CD4-positive, alpha-beta T cell treated with Interleukin-4 for 4 hours (primary cell): ENCODE measurements at places on chromosomes 5 and 9.
A peak's percentile ranks its signal among the peaks of the same experiment; 100 is the strongest.

- no peak for DNase-seq
Measured at GRCh38 chr9:86573886-86574285, 219.7 kb upstream of the TUT7 start.

- DNase-seq: peak; percentile 98
Measured at GRCh38 chr5:43040287-43041098, at the start of gene ANXA2R. TSS of gene ANXA2R (minus strand) at chr5:43040319. CDS start at chr5:43040046, 273 bp downstream.

GRCh38 chr5:43802119-43802518 lies 199.1 kb downstream of the NNT start:
- DNase-seq: no peak

GRCh38 chr9:16645970-16646369 lies 224.5 kb downstream of the BNC2 start:
- DNase-seq: no peak

GRCh38 chr5:20032896-20033295 lies 44.9 kb upstream of the CDH18 start:
- DNase-seq: no peak

GRCh38 chr5:146188358-146188757 lies 5.9 kb upstream of the LARS1 start:
- no peak for DNase-seq

DNA sequence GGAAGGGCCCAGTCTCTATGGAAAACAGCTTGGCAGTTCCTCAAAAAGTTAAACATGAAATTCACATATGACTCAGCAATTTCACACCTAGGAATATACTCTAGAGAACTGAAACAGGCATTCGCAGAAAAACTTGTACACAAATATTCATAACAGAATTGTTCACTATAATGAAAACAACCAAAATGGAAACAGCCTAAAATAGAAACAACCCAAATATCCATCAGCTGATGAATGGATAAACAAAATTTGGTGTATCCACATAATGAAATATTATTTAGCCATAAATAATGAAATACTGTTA lies 4.8 kb upstream of the GPR150 start:
- DNase-seq: no peak

- no peak for DNase-seq
Measured at GRCh38 chr9:91778031-91778430, 172.0 kb downstream of the ROR2 start.

DNA sequence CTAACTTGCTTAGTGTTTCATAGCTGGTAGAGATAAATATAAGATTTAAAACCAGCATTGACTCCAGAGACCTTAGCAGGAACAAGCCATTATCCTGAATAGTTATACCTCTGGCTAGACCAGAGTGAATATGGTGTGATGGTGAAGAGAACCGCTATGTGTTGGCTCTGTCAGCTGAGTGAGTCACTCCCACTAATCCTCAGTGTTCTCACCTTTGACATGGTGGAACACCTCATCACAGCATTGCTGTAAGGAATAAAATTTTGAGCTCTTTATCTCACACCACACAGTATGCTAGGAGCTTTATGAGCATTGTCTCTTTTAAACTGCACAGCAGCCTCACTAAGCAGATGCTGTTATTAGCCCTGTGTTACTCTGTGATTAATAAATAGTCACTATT lies 90.7 kb upstream of the DHFR start:
- DNase-seq: peak; percentile 19

DNA sequence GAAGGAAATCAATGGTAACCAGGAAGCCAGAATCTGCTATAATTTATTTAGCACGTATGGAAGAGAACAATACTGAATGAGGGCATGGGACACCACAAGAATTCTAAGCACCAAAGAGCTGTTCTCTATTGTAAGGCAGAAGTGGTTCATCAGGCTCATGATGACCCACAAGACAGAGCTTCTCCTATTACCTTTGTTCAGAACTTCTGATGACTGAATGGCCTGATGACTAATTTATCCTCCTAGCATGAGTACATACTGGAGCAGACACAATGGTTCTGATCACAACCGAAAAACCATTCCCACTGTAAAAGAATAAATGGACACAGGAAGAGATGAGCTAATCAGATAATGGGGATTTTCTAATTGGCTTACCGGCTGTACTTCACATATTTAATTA lies 329.8 kb upstream of the PDE4D start:
- DNase-seq: no peak

- no peak for DNase-seq
Measured at GRCh38 chr5:62702126-62702525, 123.5 kb downstream of the LRRC70 start.

DNA sequence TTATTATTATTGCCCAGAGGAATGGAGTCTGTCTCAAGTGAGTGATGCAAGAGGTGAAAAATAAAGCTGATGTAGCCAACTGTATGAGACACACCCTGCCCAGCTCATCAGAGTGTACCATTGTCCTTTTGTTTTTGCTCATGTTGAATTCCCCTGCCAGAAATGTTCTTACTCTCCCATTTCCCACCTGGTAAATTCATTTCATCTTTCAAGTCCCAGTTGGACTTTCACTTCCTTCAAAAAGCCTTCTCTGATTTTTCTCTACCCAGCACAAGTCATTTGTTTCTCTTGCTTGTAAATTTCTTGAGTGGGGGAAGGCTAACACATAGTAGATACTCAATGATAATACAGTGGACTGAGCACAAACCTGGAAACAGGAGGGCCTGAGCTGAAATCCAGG lies 394.5 kb upstream of the ZNF462 start:
- no peak for DNase-seq

GRCh38 chr9:127518091-127518856 lies 67.0 kb downstream of the LRSAM1 start:
- DNase-seq: no peak

DNA sequence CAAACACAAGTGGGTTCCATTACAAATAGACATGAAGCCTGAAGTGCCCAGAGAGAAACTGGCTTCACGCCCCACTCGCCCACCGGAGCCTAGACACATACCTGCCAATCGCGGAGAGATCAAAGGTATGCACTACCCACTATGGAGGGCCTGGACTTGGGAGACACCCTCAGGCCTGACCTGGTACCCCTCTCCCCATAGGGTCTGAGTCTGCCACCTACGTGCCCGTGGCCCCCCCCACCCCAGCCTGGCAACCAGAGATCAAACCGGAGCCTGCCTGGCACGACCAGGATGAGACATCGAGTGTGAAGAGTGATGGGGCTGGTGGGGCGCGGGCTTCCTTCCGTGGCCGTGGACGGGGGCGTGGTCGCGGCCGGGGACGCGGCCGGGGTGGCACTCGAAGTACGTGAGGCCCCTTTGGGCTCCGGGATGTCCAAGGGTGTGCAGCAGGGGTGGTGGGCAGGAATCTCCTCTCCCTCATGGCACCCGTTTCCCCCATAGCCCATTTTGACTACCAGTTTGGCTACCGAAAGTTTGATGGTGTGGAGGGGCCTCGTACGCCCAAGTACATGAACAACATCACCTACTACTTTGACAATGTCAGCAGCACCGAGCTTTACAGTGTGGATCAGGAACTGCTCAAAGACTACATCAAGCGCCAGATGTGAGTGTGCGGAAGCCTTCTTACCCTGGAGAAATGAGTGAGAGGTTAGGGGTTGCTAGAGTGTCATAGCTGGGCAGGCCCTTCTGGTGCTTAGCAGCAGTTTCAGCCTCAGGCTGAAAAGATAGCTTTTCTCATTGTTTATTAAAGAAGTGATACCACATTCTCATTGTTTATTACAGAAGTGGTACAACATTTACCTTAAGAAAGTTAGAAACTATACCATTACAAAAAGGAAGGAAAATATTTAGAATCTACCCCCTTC lies 38.7 kb downstream of the LARP1 start:
- no peak for DNase-seq

DNA sequence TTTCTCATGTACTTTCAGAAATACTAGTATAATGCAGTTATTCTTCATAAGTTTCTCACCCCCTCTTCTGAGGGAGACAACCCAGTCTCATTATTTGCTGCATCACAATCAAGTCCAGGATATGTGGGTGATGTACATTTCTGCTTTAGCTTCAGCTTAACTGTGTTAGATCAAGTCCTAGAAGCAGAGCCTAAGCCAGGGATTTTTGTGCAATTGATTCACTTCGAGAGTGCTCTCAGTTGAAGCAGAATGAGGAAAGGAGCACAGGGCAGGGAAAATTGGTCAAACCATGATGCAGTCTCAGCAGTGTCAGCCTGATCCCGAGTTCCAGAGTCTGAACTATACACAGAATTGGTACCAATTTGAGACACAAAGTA lies 15.1 kb downstream of the HNRNPK start:
- DNase-seq: no peak

- no peak for DNase-seq
Measured at GRCh38 chr5:167639766-167640165, 651.7 kb upstream of the WWC1 start.

- DNase-seq: no peak
Measured at GRCh38 chr9:138037140-138037539, 159.6 kb downstream of the CACNA1B start.

- DNase-seq: no peak
Measured at GRCh38 chr5:167348251-167348926, 943.1 kb upstream of the WWC1 start.

- DNase-seq: no peak
Measured at GRCh38 chr5:179228341-179229121, 116.7 kb downstream of the ADAMTS2 start.

DNA sequence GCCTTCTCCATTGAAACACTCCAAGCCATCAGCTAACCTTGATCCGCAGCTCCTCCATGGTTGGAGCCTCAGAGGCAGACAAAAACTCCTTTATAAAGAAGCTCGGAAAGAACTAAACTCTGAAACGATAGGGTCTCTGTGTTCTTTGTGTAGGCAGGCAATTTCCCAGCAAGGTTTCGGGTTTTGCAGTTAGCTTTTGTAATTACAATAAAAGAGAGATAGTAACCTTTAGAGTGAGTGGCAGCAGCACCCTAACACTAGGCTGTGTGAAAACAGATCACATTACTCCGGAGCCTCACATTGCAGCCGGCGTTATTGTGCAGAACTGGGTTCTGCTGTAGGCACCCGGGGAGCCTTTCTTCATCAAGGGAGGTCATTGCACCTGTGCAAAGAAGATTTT lies 115.8 kb upstream of the MAP3K1 start:
- no peak for DNase-seq

GRCh38 chr5:100647461-100648230 lies 112.5 kb downstream of the FAM174A start:
- peak; percentile 15 for DNase-seq

DNA sequence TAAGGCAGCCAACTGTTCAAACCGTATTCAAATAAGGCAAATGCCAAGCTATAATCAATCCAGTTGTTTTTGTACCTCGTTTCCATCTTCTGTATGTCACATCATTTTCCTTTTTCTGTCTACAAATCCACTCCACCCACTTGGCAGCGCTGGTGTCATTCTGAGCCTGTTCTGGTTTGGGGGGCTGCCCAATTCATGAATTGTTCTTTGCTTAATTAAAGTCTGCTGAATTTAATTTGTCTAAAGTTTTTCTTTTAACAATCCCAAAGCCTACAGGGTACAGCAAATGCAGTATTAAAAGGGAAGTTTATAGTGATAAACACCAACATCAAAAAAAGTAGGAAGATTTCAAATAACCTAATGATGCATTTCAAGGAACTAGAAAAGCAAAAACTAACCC lies 93.3 kb downstream of the GTF3C4 start:
- DNase-seq: no peak

GRCh38 chr9:29332789-29333188 lies 1759.5 kb upstream of the C9orf72 start:
- DNase-seq: no peak

DNA sequence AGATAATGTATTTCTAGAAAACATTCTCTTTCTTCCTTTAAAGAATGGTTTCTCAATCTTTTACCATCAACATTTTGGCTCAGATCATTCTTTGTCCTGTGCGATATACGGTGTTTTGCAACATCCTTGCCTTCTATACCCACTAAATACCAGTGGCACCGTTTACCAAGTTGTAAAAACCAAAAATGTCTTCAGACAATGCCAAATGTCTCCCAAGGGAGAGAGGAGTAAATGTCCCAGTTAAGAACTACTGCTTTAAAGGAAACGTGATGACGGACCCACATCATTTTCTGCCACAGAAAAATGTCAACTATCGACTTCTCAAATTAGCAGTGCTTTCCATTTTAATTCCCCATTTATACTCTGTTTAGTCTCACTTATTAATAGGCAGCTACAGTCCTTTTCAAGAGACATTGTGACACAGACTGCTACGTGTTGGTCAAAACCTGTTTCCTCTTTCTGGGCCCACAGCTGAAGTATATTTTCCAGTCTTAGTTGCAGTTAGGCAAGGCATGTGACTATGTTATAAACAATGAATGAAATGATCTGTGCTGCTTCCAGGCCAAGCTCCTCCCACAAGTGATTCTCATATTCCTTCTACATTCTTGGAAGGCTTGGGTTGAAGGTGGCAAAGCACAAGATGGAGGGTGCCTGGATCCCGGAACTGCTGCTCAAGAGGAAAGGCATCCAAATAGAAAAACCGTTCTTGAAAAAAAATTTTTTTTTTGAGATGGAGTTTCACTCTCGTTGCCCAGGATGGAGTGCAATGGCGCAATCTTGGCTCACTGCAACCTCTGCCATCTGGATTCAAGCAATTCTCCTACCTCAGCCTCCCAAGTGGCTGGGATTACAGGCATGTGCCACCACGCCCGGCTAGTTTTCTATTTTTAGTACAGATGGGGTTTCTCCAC lies 8.8 kb downstream of the PRXL2C start:
- DNase-seq: peak; percentile 4

- no peak for DNase-seq
Measured at GRCh38 chr5:137199966-137200365, 299.2 kb downstream of the SPOCK1 start.

DNA sequence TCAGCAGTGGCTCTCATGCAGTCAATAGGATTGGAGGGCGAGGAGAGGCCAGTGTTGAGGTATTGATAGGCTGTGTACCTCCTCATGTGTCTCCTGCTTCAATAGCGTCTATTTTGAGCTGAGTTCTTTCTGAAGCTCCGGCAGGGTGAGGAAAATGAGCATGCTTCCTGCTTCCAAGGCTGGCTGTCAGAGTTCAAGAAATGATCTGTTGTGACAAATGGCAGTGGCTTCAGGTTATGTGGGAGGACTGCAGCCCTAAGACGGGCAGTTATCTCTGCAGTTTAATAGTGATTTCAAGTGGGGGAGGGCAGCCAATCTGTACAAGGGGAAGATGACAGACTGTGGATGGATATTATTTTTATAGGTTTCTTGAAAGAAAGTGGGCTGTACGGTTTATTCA lies 54.0 kb upstream of the CXCL14 start:
- DNase-seq: no peak

GRCh38 chr5:40960037-40960436 lies 50.7 kb downstream of the C7 start:
- DNase-seq: no peak

DNA sequence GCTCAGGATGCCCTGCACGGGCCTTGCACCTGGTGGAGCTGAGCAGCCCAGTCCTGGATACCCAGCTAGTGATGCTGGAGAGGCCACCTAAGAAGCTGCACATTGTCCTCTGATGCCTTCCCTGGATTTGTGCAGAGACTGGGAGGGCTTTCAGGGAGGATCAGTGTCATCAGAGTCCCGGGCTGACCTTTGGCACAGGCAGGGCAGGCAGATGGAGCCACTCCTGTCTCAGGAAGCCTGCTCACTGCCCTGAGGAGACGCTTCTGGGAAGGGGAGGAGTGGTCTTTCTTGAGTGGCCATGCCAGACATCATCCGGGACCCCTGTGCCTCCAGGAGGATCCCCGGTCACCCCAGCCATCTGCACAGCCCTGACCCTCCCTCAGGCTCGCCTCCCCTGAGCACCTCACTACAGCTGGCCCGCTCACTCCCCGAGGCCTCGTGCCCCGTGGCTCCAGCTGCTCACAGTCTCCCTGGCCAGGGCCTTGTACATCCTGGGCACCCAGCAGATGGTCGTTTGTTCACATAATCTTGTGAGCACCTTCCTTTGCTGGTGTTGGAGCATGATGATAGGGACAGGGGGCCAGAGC lies 47.2 kb upstream of the FCN2 start:
- DNase-seq: no peak

GRCh38 chr5:137146402-137146890 lies 352.7 kb downstream of the SPOCK1 start:
- no peak for DNase-seq
